EL (cell line): ENCODE measurements at places on chromosomes 12 and 14.

GRCh38 chr12:124520265-124520701 is 47.1 kb downstream of the NCOR2 start:
- DNase-seq: peak; percentile 33

DNA sequence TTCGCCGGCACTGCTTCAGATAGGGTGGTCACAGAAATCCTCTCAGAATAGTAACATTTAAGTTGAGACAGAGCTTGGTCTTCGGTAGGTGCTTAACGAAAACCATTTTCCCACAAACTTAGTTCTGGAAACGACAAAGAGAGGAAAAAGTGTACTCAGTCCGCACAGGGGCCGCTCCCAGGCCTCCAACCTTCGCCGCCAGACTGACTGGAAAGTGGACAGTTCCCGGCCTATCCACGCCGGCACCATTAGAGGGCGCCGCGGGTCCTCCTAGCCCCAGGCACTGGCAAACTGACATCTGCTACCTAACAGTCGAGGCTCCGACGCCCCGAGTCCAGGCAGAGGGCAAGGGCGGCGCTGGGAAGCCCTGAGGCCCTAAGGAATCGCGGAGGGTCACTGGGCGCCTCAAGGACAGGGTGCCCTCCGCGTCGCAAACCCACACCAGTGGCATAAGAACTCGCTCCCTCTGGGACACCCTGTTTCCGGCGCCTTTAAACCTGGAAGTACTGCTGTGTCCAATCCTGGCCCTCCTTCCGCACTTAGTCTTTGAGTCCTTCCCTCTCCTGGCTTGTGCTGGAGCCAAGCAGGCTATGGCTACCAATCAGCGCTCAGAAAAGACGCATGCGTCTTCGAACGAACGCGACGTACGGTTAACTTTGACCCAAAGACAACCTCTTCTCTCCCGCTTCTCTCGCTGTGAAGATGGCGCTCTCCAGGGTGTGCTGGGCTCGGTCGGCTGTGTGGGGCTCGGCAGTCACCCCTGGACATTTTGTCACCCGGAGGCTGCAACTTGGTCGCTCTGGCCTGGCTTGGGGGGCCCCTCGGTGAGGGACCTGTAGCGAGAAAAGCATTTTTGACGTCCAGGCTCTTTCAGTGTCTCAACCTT is at the start of gene LETMD1:
LETMD1 (plus strand) TSS at position 673 of the 886 bp plus-strand sequence; CDS start at position 703, 30 bp downstream.
- DNase-seq: peak; percentile 98

GRCh38 chr12:89783359-89784060 is 74.9 kb upstream of the ATP2B1 start:
- DNase-seq: peak; percentile 51

DNA sequence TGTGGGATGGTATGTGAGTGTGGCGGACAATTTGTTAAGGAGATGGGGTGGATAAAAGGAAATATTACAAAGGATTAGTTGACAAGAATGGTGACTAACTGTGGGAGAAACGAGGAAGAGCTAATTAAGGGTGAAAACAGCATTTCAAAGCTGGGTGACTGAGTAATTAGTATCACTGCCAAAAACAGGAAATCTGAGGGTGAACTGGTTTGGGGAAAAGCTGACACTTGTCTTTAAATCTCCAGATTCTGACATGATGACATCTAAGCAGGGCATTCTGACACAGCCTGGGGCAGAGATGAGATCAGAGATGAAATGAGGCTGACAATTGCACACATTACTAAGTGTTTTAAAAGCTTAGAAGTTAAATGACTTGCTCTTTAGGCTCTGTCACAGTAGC is 42.4 kb upstream of the CCDC175 start:
- DNase-seq: no peak

- DNase-seq: no peak
Observed at GRCh38 chr12:96846293-96846692, 60.8 kb upstream of the NEDD1 start.

DNA sequence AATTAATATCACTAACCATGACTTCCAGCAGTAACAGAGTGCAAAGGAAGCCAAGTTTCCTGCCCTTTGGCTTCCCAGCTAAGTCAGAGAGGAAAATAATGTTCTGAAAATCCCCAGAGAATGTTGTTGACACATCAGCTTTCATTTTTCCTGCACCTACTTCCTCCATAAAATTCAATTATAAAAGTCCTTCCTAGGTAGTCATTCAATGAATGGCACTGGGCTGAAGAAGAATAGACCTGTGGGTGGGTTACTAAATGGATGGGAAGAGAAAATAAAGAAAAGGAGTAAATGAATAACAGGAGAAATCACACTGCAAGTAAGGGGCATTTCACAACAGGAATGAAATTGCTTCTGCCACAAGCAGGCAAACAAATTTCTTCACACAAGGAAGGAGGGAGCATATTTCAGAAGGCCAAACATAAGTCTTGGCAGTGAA is 73.2 kb upstream of the MDM1 start:
- peak; percentile 5 for DNase-seq

GRCh38 chr12:8513256-8513655 is at the start of gene CLEC4D:
Gene CLEC4D, plus strand, starts transcription at chr12:8513503. Its CDS starts 230 bp downstream, at chr12:8513733.
- no peak for DNase-seq

DNA sequence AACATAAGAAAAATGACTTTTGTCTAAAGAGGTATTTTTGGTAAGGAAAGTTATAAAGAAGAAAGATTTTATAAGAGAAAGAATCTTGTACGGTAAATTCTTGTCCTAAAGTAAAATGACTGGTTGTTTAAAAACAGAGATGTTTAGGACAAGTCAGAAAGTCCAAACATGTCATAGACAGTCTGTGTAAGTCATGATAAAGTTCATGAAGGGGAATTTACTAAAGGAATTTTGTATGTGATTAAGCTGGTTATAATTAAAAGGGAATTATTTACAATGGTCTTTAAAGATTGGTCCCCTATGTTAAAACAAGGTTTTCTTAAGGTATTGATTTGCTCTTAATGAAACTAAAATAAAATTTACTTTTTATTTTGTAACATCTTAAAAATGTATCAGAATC is 269.4 kb upstream of the CCDC196 start:
- no peak for DNase-seq

DNA sequence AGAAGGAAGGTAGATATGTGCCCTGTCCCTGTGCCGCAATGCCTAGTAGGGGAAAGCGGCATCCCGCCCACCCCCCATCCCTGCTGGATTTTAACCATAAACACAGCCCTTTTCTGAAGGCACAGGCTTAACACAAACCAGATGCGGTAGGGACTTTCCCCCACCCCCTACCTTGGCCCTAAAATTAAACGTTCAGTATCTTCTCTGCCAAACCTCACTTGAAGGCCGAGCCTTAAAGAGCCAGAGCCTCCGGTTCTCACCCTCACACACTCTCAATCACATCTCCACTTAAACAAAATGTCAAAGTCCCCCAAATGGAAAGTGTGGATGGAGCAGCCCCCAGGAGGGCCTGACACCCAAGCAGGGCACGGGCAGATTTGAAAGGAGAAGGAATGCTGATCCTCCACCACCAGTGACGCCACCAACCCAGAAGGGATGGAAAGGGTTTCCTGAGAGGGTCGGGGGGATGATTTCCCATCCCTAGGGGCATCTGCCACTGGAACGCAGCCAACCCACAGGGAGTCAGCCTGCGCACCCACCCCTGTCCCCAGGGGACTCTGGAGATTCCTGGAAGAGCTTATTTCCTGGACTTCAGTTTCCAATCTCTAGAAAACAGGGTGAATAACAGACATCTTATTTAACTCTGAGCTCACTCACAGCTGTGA is 26.4 kb downstream of the ACTN1 start:
- DNase-seq: peak; percentile 84

DNA sequence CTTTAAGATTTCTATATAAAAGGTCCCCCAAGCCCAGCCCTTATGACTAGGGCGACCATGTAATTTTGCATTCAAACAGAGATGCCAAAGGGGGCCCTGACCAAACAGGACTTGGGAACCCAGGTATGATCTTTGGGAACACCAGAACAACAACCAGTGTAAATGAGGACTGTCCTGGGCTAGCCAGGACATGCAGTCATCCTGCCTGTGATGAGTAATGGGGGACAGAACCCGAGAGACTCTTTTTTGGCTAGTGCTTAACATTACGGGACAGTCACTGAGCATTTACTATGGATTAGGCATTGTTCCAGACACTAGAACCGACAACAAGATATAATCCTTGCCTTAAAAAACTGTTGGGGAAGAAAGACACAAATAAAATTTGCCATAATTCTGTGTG is 337.3 kb downstream of the CACNA1C start:
- DNase-seq: no peak

GRCh38 chr14:90273532-90273931 is 17.2 kb downstream of the PSMC1 start:
- no peak for DNase-seq

GRCh38 chr14:79861111-79861510 is 350.2 kb downstream of the DIO2 start:
- DNase-seq: peak; percentile 6

DNA sequence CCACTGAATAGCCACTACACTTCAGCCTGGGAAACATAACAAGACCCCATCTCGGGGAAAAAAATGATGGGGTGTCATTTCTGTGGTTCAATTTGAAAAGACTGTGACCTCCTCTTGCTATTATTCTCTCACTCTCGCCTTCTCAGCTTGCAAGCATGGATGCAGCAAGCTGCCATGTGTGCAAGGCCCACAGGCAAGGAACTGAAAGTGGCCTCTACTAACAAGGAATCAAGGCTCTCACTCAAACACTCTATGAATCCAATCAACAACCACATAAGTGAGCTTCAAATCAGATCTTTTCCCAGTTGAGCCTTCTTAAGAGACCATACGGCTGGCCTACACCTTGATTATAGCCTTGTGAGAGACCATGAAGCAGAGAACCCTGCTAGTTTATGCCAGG is 17.9 kb upstream of the DHRS7 start:
- DNase-seq: no peak

DNA sequence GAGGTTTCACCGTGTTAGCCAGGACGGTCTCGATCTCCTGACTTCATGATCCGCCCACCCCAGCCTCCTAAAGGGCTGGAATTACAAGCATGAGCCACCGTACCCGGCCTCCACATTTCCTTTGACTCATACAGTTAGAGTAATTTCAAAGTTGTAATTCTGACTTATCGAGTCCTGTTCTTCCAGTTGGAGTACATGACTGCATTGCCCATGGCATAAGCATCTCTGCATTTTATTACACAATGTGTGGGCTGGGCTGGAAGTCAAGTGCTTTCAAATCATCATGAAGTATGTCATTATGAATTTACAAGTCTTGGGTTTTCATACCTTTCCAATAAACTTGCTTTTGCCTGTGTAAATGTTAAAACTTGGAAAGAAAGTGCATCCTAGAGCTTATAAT is 1295.7 kb upstream of the FLRT2 start:
- no peak for DNase-seq

- DNase-seq: no peak
Observed at GRCh38 chr12:47850153-47851084, 30.7 kb upstream of the HDAC7 start.

DNA sequence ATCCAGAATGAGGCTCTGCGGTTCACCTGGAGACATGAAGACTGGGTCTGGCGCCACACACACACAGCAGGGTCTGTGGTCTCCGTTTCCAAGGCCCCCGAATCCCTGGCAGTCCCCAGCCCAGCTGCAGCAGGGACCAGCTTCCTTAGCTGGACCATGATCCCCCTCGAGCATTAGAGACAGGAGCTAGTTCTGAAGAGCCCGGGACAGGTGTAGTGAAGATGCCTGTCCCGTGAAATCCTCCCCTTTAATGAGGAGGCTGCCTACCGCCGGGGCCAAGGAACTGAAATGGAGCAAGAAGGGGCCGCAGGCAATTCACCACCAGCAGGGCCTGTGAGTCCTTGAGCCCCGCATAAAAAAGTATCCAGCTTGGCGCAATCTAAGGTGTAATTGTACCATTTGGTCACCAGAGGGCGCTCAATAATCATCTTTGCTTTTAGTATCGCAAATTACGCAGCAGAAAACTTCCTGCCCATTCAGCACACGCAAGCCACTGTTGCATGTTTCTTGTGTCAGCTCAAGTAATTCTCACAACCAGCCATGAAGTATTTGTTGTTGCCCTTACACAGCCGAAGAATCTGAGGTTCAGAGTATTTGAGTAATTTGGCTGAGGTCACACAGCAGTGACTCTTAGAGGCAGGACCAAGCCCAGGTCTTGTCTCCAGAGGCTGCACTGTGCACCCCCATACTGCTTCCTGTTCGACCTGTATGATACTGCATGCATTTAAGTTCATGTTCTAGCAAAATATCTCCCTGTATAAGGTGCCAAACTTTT is 54.3 kb upstream of the PPP2R5C start:
- DNase-seq: peak; percentile 82

DNA sequence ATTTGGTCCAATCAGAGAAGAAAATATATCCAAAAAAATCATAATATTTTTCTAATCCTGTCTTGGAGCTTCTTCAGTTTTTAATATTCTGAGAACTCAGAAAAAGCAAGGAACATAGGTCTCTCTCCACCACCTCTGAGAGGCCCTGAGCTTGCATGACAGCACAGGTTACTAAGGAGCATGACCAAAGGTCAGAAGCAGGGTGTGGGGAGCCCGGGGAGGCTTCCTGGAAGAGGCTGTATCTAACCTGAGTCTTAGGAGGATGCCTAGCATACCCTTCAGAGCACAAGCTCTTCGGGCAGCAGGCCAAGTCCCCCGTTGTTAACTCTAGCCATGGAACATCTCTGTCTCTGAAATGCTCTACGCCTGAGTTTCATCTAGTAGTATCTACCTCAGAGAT is 15.7 kb upstream of the STON2 start:
- DNase-seq: no peak

DNA sequence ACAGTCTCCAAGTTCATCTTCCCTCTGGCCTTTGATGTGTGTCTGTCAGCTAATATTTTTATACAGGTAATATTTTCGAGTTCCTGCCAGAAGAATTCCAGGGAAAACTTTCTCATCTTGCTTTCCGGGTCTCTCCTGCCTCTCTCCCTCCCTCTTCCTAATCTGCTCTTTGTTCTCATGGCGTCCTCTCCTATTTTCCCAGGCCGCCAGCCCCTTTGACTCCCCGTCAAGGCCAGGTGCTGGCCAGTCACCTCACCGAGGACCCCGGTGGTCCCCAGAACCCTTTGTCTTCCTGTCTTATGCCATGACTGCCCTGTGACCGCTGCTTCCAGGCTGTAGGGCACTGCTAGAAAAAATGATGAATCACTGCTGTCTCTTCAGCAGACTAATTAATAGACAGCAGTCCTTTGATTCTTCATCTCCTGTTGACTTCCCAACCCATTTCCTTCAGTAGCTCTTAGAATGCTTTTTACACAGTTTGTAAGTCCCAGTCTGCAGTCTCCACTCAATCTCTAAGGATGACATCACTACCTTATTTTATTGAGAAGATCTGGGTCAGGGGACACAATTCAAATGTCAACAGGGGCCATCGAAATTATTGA is 40.7 kb downstream of the PPFIBP1 start:
- DNase-seq: no peak

GRCh38 chr12:72511498-72511897 is 239.3 kb downstream of the TRHDE start:
- DNase-seq: peak; percentile 18

DNA sequence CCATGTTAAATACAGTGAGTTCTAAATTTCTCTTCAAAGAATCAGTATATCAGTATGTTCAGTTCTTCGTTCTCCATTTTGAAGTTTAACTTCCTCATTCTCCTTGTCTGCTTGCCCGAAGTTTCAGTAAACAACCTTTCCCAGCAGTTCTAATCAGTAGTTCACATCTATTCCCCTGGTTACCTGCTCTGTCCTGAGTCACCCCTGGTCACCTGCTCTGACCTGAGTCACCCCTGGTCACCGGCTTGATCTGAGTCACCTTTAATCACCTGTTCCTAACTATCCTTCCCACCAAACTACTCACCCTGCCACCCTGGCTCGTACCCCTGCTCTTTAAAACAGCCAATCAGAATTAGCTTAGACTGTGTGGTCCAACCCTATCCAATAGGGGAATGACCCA is 9.4 kb upstream of the OR10G3 start:
- no peak for DNase-seq
